Stimulated activated CD8-positive, alpha-beta memory T cell treated with anti-CD3 and anti-CD28 coated beads, Interleukin-2, amount 100 ng/mL, for 48 hours (primary cell): ENCODE measurements at places on chromosomes 3 and 15.

DNA sequence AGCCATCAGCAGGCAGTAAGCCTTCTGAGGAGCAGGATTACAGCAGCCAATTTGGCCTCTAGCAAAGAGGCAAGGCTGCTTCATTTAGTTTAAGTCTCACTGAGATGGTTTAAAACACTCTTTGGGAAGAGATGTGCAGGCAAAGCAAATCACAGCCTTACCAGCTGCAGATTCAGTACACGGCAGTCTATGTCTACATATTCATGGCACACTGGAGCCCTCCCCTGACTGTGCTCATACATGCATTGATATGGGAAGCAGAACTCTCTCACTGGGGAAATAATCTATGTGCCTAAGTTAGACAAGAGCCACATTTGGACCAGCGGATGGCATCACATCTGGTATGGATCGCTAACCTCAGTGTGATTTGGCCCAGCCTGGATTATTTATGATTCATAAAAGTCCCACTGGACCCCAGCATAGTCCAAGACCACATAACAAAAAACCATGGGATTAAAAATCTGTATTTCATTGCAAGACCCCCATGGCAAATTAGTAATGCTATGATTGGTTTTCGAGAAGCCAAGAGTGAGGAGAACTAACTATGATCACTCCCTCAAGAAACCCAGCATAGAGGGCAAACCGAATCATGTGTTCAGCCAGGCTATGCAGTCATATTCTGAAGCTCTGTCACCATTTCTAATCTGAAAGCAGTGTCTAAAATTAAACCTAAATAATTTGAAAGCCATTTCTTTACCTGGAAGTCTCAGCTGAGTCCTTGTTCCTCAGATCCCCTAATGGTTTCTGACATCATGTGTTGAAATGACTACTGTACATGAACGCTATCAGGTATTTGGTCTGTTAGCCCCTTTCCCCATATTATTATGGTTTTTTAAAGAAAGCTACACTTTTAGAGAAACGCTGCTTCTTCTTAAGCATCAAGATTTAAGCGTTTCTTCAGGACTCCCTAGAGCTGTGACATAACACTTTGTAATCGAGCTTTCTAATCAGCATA, 1.2 kb downstream of the PRICKLE2 start:
- no peak for DNase-seq

GRCh38 chr3:45944830-45945620, 1.8 kb downstream of the CXCR6 start:
- no peak for DNase-seq

DNA sequence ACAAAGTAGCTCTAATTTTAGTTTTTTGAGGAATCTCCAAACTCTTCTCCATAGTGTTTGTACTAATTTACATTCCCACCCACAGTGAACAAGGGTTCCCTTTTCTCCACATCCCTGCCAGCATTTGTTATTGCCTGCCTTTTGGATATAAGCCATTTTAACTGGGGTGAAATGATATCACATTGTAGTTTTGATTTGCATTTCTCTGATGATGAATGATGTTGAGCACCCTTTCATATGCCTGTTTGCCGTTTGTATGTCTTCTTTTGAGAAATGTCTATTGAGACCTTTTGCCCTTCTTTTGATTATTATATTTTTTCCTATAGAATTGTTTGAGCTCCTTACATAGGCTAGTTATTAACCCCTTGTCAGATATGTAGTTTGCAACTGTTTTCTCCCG, 239.9 kb upstream of the TPM1 start:
- DNase-seq, result no peak

- DNase-seq, result no peak
These were observed 305.0 kb downstream of the NLGN1 start for GRCh38 chr3:173702561-173702960.

GRCh38 chr3:144773350-144773749, 801.7 kb downstream of the DIPK2A start:
- no peak for DNase-seq

DNA sequence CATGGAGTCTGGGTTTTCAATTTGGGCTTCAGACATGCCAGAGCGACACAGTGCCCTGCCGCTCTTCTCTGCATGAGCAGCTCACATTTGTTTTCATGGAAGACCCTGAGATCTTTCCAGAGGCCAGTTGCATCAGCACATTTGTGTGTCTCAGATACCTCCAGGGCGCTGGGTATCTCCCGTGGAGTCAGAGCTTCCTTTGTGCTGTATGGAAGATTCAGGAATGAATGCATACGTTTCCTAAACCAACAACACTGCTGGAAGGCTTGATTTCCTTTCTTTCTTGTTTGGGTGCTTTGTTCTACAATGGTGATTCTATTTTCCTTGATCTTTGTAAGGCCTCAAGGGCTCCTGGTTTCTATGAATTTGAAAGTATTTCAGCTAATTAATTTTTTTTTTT, 106.5 kb downstream of the CACNA2D3 start:
- no peak for DNase-seq

- DNase-seq, result no peak
These were observed 55.6 kb downstream of the C3orf80 start for GRCh38 chr3:160280836-160281235.

GRCh38 chr3:166263460-166263859, 426.2 kb upstream of the BCHE start:
- no peak for DNase-seq

GRCh38 chr15:70643106-70643782, 120.1 kb downstream of the UACA start:
- DNase-seq, result no peak
